ENCODE measurements at places on chromosomes 7 and 10.

- DNase-seq: no peak
Observed at GRCh38 chr7:104327938-104328295, 486 bp upstream of the LHFPL3 start.

DNA sequence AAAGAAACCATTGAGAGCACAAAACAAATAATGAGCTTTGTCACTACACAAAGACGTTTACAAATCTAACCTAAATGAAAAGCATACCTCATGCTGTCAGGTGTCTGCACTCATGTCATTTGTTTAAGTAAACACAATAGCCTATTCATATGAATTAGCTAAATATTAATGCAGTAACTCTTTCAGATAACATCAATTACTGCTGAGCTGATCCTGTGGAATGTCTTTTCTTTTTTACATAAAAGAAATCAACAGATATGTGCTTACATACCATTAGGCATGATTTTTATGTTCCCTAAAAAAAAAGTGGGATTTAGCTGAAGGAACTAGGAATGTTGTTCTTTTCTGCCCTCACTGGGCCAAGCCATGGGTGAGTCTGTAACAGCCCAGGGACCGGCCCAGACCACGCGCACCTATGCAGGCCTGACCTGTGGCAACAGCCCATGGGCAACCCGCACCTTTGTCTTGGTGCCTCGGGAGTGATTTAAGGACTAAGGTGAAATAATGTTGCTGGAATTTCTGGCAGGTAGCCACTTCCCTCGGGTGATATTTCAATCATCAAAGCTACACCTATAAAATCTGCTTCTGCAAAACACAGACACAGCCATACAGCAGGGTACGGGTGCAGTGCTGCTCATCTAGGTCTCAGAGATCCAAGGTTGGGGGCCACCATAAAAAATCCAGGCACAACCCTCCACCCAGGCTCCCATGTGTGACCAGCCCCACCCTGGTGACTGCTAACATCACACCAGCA is 44.6 kb downstream of the FGFR2 start:
- DNase-seq: no peak

DNA sequence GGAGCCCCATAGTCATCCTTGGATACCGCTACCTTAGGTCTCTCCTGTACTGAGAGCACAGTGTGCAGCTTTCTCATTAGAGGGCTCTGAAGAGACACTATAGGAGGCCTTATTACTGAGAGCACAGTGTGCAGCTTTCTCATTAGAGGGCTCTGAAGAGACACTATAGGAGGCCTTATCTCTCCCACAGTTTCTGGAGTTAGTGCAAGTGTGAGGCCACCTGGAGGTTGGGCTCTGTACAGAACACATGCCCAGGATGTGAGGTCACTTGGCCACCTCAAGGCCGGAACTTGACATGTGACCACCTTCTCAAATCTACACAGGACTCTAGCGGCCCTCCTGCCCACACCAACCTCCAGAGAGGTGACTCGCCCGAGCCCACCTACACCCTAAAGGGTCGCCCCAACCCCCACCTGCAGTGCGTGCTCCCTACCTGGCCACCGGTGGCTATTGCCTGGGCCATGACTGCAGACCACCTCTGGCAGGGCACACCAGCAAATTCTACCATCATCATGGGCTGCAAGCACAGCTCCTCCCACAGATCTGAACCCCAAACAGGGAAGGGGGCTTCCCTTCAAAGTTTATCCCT is 24.6 kb downstream of the FRMPD2 start:
- no peak for DNase-seq

GRCh38 chr10:114103284-114103683 is 59.6 kb downstream of the ADRB1 start:
- no peak for DNase-seq

GRCh38 chr10:73092830-73093229 is 3.8 kb downstream of the P4HA1 start:
- DNase-seq: no peak

DNA sequence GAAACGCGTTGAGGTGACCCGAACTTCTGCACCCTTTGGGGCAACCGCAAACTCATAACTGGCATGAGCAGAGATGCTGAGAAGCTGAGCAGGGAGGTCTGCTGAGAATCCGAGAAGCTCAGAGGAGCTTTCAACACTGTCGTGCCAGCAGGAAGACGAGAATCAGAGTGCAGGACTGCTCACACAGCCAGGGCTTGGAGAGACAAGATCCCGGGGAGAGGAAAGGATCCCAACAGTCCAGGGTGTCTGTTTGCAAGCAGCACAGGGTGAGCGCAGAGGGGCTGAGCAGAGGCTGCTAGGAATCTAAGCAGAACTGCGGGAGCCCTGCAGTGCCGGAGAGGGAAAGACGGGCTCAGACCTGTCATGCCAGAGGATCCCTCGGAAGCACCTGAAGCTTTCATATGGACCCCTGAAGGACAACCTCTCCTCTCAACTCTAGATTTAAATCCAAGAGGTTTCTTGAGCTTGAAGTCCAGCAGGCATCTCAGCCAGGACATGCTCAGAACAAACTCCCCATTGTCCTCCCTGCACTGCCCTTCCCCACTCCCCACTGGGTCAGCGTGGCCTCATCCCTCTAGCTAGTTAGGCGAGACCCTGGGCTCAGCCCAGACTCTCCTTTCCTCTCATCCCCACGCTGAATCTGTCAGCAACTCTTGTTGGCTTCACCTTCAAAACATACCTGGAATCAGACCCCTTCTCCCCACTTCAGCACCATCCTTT is 40.7 kb downstream of the FOXL3 start:
- DNase-seq: no peak

GRCh38 chr7:28996836-28997235 is 38.7 kb upstream of the TRIL start:
- no peak for DNase-seq

- no peak for DNase-seq
Observed at GRCh38 chr7:125299003-125299765, 369.6 kb upstream of the POT1 start.

DNA sequence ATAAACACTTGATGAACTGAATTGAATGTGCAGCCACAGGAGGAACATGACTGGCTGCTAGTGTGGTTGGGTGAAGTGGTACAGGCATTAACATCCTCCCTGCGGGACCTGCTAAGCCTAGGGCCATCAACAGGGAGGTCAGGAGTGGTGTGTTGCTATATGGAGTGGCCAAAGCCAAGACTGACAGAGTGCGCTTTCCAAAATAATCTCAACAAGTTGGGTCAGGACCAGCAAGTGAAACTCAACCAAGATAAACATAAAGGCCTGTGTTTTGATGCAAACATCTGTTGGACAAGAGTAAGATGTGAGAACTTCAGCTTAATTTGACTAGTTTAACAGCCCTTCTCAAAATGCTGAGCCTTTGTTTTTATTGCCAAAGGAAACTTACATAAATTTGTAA is 97.7 kb downstream of the WDFY4 start:
- no peak for DNase-seq

DNA sequence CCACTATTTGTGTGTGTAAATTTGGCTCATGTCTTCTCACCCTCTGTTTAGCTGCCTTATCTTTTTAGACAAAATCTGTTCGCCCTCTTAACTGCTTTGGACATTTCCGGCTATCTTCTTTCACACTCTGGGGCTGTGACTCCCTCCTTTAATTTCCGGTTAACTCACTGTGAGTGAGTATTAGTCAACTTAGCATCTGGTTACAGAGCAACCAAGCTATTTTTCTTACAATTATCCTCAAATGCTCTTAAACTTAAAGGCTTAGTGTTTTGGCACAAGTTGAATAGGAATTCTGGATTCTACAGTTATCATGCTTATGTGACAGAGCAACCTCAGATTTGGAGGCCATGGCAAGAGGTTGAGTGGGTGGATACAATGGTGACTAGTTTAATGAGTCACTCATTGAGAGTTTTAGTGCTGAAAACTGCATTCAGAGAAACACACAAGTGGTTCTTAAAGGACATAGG is 177.6 kb upstream of the SEMA3A start:
- no peak for DNase-seq

DNA sequence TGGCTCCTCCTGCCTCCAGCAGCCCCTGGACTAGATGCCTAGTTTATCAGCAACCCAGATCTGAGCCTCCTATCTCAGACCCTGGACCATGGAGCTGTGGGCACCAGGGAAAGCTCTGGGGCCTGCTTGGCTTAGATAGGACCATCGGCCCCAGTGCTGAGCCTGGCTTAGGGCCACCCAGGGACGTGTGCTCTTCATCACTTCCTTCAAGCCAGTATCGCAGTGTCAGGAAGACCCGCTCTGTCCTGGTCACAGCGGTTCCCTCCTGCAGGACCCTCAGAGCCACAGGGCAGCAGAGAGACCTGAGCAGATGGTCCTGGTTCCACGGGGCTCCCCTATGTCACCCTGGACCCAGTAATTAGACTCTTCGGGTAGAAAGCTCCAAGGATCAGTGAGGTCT is 105.7 kb upstream of the FAM20C start:
- DNase-seq: no peak

- DNase-seq: no peak
Observed at GRCh38 chr10:102109166-102110116, 10.7 kb downstream of the LDB1 start.

DNA sequence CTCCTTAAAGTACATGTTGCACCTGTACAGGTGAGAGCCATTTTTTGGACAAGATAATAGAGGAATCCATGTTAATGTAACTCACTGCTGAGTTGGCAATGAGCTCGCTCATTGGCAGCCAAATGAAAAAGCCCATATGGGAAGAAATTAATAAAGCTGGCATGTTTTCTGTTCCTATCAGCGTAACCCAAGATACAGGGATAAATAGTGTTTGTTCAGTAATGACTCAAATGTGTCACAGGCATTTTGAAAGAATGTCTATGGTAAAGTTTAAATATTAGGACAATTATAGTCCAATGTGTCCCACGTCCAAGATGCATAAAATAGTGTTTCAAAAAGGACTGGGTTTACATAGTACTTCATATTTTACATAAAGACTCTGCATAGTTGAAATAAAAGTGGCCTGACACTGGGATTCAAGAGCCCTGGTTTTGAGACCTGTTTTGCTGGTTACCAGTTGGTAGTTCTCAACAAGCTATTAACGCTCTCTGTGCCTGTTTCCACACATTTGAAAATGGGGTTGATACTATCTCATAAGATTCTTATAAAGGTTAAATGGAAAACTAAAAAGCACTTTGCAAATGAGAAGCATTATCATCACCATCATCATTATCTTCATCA is 49.1 kb downstream of the MTURN start:
- no peak for DNase-seq

- no peak for DNase-seq
Observed at GRCh38 chr7:30815951-30816644, 44.9 kb downstream of the MINDY4 start.

GRCh38 chr7:110084181-110084807 is 1006.6 kb upstream of the LRRN3 start:
- DNase-seq: no peak

- DNase-seq: no peak
Observed at GRCh38 chr7:49669692-49670260, 103.7 kb upstream of the VWC2 start.

DNA sequence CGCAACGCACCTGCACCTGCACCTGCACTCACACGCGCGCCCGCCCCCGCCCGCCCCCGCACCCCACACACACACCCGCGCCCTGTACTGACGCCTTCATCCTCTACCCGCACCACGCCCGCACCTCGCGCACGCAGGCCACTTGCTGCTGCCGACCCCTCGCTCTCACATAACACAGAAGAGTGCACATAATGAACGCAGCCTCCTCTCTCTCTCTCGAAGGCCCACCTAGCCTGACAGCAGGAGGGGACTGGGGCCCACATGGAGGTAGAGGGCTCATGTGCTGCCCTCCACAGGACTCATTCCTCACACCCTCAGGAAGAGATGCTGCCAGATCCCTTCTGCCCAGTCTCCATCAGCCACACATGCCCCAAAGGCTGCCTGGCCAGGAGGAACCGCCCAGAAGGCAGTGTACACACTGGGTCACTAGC is 432 bp upstream of the CAMK2B start:
- DNase-seq: no peak

DNA sequence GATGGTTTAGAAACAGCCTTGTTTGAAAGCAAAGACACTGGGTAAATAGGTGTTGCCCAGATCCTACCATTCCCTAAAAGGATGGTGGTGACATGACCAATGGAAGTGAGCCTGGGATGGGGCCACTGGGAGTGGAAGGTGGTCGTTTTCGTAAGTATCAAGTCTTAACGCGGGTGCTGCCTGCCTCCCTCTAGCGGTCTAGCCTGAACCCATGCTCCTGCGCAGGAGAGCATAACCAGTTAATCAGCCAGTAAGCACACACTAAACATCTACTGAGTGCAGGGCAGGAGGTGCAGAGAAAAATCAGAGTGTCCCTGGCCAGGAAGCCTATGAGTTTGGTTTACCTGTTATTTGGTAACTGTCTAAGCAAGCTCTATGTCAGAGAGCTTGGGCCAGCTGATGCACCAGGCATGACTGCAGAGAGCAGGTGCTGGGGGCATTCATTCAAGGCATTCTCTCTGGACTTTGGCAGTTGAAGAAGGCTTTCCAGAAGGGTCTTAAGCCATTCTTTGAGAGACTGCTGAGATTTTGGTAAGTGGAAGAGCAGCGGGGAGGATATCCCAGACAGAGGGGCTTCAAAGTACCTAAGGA is 930 bp downstream of the GARIN1A start:
- no peak for DNase-seq

- no peak for DNase-seq
Observed at GRCh38 chr10:78212060-78212785, 178.6 kb downstream of the RPS24 start.

- DNase-seq: no peak
Observed at GRCh38 chr7:124254396-124254795, 221.5 kb upstream of the TMEM229A start.

DNA sequence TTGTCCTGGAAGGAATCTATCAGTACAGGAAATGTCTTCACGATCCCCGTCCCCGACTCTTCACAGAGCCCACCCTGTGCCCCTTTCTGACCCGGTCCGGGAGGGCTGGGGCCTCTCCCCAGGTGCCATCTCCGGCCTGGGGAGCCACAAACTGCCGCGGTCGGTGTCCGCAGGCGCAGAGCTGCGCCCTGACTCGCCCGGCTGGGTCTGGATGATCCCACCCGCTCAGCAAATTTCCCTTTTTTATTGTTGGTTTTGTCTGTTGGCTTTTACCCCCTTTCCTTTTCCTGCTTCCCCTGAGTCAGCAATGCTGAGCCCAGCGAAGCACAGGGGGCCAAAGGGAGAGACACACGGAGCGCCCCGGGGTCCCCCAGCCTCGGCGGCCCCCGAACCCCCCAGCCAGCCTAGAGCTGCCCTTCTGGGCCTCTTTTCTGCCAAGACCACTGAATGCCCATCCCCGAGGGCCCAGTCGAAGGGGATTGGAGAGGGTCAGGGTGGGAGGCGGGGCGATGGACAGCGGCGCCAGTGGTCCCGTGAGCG is 30.9 kb downstream of the LEP start:
- DNase-seq: no peak

GRCh38 chr7:31476941-31477677 is 36.8 kb upstream of the ITPRID1 start:
- DNase-seq: no peak

GRCh38 chr7:94303695-94304094 is 91.0 kb upstream of the COL1A2 start:
- DNase-seq: no peak

DNA sequence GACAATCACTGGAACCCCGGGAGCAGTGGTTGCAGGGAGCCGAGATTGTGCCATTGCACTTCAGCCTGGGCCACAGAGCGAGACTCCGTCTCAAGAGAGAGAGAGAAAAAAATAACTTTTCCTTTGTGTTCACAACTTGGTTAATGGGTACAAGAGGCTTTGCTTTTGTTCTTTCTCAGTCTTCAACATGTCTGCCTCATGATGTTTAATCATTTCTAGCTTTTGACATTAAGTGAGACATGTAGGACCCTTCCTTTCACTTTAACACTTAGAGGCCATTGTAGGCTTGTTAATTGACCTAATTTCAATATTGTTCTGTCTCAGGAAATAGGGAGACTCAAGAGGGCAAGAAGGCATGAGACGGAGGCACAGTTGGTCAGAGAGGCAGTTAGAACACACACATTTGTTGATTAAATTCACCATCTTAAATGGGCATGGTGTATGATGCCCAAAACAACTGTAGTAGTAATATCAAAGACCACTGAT is 9.3 kb upstream of the CRCP start:
- no peak for DNase-seq
